ENCODE measurements at places on chromosomes 13 and 19. TPM values are rescaled to one million over a fixed set of nuclear protein-coding genes. Genes with fewer than 3 reads are reported as not detected.

DNA sequence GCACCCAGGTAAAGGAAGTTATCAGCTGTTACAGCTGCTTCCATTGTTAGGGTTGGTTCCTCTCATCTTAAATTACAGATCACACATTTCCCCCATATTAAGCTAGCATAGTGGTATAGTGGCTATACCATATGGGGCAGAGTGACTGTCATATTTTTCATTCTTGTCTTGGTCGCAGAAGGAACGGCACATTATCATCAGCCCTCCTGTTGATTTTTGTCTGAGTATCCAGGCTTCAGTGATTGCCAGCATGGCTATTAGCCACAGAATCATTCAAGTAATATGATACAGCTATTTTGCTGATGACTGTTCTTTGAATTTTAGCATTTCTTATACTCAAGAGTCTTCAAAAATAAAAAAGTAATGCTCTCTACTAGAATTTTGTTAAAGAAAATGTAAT is 240.9 kb downstream of the LIG4 start:
- no peak for DNase-seq

Gene KCNJ14
- 0.23 TPM for total RNA-seq

DNA sequence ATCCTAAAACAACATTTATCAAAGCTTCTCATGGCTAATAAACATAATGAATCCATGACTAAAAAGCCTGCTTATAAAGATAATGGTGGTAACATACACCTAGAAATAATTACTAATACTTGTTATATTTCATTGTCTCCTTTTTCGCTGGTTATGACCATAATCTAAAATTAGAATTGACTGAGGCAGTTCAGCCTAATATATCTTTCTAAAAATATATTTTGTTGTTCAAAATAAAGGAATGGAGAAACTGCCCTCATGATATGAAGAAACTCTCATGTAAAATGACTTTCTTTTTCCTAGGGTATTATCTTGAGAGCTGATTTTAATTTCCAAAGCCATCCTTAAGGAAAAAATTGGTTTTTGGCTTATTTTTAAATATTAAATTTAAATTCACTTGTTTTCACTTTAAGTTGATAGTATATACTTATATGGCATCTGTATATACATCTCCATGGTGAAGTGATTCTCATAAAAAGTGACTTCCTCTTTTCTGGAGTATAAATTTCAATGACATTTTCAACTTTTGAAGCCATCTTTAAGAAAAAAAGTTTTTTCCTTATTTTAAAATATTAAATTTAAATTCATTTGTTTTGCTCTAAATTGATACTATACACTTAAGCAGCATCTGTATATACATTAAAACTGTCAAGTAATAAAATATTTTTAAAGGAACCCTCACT is 204.6 kb downstream of the VWA8 start:
- DNase-seq, result no peak

DNA sequence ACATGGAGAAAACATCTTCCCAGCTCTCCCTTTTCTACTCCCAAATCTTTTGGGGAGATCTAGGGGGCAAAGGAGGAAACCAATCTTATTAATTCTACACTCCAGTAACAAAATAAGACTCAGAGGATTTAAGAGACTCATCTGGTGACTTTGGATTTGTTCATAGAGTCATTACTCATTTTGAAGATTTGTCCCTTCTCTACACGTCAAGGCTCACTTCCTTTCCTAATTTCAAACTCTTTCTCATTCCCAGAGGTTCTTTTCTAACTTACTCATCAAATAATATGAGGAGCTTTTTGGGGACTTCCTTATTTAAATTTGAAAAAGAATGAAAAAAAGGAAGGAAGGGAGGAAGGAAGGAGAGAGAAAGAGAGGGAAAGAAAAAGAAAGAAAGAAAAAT is 14.4 kb downstream of the SIAH3 start:
- no peak for DNase-seq

- no peak for DNase-seq
These were observed 45.0 kb upstream of the SLC15A1 start for GRCh38 chr13:98797456-98797855.

DNA sequence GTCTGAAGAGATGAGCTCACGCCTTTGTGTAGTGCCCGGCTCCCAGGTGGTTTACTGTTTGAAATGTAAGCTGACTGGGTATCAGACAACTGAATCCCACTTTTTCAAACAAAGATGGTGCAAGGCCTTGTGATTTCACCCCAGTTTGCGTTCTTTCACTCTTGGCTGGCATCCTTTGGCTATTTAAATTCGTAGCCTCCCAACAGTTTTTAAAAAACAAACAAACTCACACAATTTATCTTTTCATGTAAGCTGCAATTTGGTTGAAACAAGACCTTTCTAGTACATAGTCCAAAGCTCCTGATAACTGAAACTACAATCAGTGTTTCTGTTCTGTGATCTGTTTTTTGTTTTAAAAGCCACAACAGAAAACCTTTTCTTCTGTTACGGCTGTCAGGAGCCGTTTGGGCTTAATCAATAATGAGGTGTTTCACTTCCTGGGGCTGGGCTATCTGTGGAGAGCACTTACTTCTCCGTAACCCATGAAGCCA is 65.1 kb upstream of the NPAS1 start:
- DNase-seq, result no peak

DNA sequence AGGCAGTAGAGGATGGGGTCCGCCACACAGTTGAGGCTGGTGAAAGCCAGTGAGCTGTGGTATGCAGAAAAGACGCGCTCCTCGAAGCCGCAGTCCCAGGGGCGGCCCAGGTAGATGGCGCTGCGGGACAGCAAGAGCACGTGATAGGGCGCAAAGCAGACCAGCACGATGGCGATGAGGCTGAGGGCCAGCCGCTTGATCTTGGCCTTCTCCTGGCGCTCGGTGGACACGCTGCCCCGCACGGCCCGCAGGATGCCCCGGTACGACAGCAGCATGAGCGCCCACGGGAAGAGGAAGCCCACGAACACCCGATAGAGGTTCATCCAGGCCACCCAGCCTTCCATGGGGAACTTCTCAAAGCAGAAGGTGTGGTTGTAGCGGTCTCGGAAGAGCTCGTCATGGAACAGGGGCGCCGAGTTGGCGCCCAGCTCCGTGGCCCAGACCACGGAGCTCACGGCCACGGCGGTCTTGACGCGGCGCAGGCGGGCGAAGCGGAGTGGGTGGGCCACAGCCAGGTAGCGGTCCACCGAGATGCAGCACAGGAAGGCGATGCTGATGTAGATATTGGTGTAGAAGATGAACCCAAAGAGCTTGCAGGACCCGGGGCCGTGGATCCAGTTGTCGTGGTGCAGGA is 6.5 kb upstream of the OPA3 start:
- no peak for DNase-seq

DNA sequence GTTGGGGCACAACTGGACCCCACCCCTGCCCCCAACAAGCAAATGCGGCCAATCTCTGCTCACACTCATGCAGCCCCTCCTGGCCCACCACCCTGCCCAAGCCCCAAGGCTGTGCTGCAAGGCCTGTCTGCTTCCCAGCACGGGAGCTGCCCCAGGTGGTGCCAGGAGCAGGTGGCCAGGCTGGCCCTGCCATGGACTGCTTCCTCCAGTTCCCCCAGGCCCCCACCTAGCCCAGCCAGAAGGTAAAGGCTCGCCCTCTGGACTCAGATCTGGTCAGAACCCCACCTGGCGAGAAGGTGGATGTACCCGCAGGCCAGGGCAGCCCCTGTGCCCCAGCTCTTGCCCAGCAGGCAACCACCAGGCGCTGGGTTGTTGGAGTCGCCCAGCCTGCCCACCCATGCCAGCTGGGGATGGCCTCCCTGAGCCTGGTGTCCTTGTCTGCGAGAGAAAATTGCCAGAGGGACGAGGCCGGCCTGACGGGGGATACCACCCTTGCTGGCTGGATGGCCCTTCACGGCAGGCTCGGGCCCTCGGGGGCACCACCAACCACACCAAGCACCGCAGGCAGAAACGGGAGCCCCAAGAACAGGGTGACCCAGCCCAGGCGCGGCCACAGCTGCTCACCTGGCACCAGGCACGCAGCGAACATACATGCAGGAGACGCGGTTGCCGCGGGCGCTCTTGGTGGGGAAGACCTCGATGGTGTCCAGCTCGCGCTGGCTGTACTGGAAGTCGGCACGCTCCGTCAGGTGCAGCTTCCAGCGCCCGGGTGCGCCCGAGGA is 4.5 kb downstream of the ABHD17A start:
- DNase-seq, result no peak

- DNase-seq, result no peak
These were observed 33.8 kb upstream of the SGCG start for GRCh38 chr13:23146811-23147625.

Measured in liver (tissue), 10 donors.